ENCODE measurements at places on chromosomes 16 and 17.

DNA sequence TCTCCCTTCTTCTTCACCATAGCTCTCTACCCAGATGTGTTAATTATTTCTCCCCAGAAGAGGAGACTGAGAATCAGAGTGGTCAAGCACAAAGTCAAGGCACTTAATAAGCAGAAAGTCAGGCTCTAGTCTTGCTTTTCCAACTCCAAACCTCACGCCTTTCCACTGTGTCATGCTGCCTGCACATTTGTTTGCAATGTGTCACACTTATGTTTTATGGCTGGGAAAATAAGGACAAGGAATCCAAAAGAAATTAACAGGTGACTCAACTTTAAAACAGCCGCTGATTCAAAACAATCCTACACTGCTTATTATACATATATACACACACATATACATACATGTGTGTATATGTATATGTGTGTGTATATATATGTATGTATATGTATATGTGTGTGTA lies 255.7 kb upstream of the DYNLRB2 start:
- DNase-seq, result peak; percentile 17

GRCh38 chr16:84075376-84075775 lies 32.8 kb upstream of the SLC38A8 start:
- no peak for DNase-seq

DNA sequence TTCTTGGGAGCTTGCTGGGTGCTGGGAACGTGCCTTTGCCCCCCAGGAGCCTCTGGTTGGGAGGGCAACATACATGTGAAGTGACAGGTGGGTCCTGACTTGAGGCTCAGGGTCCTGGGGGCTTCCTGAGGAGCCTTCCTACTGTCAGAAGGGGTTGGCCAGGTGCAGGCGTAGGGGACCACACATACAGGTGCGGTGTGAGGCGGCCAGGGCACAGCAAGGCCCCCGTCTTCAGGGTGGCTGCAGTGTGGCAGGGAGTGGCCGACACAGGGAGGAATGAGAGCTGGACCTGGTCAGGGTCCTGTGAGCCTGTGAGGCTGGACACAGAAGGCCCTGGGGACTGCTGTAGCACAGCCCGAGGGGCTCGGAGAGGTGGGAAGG lies 10.6 kb downstream of the TCF25 start:
- no peak for DNase-seq

DNA sequence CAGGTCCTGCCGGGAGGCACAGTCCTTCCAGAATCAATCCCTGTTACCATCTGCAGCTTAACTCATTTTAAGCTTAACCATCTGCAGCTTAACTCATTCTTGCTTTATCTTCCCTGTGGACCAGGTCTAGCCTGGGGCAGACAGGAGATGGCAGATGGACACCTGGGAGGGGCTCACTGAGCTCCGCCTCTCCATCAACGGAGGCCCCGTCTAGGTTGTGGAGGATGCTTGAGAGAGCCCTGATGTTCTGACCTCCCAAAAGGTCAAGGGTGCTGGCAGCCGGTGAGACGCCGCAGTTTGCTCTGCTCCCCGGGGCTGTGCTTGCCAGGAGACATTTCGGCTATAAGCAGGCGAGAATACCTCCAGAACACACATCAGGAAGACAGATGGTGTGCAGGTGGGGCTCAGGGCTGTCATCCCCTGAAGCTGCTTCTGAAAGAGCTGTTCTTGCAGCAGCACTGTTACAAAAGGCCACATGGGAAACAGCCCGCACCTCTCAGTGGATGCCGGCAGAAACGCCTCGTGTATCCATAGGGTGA lies 41.3 kb downstream of the BAIAP2 start:
- no peak for DNase-seq

GRCh38 chr17:40914075-40914855 lies 23.2 kb downstream of the KRT23 start:
- DNase-seq, result peak; percentile 45

- DNase-seq, result no peak
These were observed 9.2 kb downstream of the TBC1D16 start for GRCh38 chr17:80026359-80027042.

DNA sequence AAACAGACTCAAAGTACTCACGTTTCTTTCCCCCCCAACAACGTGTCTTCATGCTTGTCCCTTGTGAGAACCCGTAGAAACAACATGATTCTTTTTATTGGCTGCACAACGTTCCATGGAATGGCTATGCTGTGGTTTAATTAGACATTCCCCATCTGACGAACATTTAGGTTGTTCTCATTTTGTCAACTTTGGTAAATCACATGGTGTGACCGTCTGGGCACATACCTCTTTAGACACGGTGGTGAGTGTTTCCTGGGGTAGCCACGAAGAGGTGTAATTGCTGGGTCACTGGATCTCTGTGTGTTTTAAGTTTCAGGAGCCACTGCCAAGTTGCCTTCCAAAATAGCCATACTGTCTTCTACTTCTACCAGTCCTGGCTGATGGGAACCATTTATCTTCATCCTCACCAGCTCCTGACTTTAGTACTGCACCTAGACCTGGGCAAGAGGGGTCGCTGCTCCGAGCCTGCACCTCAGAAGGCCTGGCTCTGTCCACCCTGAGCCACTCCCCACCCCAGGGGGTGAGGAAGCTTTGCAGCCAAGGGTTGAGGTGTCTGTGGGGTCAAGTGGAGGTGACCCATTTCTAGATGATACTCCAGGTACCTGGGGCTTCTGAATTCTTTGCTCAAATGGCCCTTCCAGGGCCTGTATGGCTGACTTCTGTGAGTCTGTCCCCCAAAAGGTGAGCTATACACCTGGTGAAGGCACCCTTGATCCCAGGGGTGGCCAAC lies 84.7 kb downstream of the IRX5 start:
- no peak for DNase-seq

DNA sequence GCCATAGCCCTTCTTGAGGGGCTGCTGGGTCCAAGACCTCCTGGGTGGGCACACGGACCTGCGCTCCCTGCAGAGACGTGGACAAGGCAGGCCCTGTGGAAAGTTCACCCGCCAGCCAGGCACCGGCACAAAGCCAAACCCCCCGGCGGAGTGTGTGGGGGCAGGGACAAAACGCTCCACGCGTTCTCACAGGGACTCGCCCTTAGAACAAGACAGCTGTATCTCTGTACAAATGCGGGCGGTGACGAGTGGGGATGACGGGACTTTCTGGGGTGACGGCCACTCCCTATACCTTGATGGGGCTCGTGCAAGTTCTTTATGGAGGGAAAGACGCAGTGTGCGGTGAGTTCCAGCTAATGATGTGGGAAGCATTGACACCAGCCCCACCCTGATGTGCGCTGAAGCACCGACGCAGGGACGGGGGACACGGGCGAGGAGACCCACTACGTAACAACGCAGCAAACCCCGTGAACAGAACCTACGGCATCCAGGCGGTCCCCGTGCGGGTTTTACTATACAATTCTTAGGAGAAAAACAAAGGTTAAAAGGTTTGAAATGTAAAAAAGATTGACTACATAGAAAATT lies 49.4 kb downstream of the LMF1 start:
- DNase-seq, result no peak

DNA sequence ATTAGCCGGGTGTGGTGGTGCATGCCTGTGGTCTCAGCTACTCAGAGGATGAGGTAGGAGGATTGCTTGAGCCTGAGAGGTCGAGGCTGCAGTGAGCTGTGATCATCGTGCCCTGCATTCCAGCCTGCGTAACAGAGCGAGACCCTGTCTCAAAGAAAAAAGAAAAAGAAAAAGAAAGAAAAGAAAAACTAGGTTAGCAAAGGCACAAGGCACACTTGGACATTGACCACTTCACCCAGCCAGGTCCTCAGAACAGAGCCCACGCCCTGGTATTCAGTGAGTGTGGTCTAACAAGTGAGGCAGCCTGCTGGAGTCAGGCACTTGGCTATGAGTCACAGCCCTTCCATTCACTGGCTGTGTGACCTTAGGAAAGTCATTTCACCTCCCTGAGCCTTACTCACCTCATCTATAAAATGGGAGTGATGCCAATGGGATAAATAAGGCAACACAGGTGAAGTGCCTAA lies 10.4 kb downstream of the MILR1 start:
- peak; percentile 19 for DNase-seq

DNA sequence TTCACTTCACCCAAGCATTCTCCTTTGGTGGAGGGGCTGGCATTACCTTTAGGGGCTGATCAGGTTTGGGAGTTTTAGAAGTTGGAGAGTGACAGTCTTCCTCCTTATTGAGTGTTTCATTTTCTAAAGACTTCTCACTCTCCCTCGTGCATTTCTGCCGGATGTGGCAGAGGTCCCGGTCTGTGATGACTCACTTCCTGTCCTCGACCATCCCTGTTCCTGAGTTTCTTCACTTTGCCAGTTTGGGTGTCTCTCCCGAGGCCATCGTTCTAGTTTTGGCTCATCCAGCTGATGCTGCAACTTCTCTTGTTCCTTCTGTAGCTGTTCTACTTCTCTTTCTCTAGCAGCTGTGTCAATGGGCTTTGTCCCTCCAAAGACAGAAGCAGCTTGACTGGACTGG lies 104.3 kb downstream of the PHKB start:
- peak; percentile 39 for DNase-seq

GRCh38 chr16:87324411-87325275 lies 7.5 kb upstream of the C16orf95 start:
- DNase-seq, result peak; percentile 54

GRCh38 chr16:85140455-85141012 lies 28.3 kb upstream of the CIBAR2 start:
- no peak for DNase-seq

GRCh38 chr17:42883802-42884558 lies 16.6 kb upstream of the G6PC1 start:
- no peak for DNase-seq

GRCh38 chr17:78000341-78000740 lies 41.8 kb downstream of the TNRC6C start:
- DNase-seq, result no peak

- DNase-seq, result no peak
These were observed 141.4 kb downstream of the SOCS1 start for GRCh38 chr16:11114366-11115164.

GRCh38 chr16:85570213-85570734 lies 42.8 kb upstream of the GSE1 start:
- DNase-seq, result no peak

DNA sequence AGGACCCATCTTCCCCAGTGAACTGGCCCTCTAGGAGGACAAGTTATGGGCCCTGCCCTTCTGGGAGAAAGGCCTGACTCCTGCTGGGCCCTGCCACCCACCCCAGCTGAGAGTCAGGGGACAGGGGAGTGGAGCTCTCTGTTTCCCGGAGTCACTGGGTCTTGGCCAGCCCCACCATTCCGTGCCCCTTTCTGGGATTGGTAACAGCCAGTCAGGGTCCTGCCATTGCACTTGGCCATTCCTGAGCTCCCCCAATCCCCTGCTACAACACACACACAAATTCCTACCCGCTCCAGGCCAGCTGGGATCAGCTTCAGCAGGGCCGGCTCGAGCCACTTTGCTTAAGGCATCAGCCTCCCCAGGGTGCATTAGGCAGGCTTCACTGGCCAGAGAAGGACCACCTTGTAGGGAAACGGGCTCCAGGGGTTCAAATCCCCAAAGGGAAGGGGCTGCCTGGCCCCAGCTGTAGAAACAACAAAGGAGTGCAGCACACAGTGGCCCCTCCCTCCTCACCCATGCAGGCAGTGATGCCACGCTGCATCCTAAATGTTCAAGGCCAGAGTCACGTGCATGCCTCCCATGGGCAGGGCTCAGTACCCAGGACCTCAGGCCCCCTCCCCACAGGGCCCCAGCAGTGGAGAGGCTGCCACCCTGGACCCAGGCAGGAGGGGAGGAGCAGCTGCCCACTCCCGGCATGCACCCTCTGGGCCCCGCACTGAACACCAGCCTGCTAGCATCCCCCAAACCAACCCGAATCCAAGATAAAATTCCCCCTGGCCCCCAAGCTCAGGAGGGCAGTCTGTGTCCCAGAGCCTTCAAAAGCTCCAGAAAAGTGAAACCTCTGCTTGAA lies 37.7 kb downstream of the C16orf78 start:
- DNase-seq, result no peak

DNA sequence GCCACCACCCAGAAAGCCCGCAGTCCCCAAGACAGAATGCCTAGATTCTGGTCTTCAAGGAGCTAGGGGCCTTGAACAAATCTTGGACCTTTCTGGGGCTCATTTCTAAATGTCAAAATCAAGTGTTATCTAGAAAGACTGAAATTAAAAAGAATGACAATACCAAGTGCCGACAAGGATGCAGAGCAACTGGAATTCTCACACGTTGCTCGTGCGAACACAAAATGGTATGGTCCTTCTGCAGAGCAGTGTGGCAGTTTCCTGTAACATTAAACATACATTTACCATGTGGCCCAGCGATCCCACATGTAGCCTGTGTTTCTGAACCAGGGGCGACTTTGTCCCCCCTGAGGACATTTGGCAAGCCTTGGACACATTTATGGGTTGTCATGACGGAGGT lies 137.9 kb downstream of the GAS7 start:
- DNase-seq, result no peak

GRCh38 chr16:58002936-58003335 lies 1.7 kb downstream of the USB1 start:
- DNase-seq, result no peak

GRCh38 chr16:19914877-19915276 lies 30.2 kb upstream of the GPRC5B start:
- no peak for DNase-seq

- DNase-seq, result no peak
These were observed 33.6 kb downstream of the RNF213 start for GRCh38 chr17:80294210-80294609.

- no peak for DNase-seq
These were observed 43.6 kb upstream of the ANKFY1 start for GRCh38 chr17:4307179-4307930.

GRCh38 chr17:75346906-75347305 lies 57.7 kb upstream of the SLC25A19 start:
- no peak for DNase-seq

- no peak for DNase-seq
These were observed 402.2 kb downstream of the XYLT1 start for GRCh38 chr16:17068524-17068923.

GRCh38 chr16:58732545-58733247 lies 1.4 kb downstream of the GOT2 start:
- peak; percentile 52 for DNase-seq

DNA sequence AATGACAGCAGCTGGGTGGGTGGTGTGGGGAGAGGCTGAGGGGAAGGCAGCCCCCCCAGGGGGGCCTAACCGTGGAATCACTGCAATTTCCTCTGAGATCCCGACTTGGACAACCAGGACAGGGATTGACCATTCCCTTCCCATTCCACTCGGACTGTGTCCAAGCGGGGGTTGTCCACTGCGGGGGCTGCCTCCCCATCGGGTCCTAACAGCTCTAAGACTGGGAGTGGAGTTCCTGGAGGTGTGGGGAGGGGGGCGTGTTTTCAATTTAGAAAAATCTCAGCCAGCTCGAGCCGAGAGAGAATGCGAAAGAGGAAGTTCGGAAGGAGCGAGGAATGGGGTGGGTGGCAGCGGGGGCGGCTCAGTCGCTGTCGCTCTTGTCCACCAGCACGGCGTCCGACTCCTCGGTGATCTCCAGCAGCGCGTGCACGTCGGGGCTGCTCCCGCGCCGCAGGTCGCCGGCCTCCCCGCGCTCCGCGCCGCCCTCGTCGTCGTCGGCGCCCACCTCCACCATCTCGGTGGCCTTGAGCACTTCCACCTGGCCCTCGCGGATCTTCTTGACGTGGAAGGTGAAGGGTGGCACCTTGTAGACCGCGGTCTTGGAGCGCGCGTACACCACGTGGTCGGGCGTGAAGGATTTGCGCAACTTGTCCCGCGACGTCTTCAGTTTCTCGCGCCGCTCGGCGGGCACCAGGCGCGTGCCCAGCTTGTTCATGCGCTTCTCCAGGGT lies 16.2 kb upstream of the STAT3 start:
- no peak for DNase-seq

- no peak for DNase-seq
These were observed 212.1 kb downstream of the MAF start for GRCh38 chr16:79388396-79388795.
